Right ventricle myocardium inferior (tissue), 1 donor: ENCODE measurements at places on chromosomes 1 and 21. TPM values are rescaled to one million over a fixed set of nuclear protein-coding genes. Genes with fewer than 3 reads are reported as not detected.

Gene CYP4X1
- total RNA-seq = 1.5 TPM

Gene FCRL1
- not detected for total RNA-seq

Gene PKLR
- total RNA-seq = not detected

Gene SH3BP5L
- total RNA-seq = 22.2 TPM

Gene RPTN
- total RNA-seq = not detected

Gene SIPA1L2
- total RNA-seq = 120 TPM

Gene LCE6A
- total RNA-seq = not detected

Gene TNFRSF18
- total RNA-seq = not detected

DNA sequence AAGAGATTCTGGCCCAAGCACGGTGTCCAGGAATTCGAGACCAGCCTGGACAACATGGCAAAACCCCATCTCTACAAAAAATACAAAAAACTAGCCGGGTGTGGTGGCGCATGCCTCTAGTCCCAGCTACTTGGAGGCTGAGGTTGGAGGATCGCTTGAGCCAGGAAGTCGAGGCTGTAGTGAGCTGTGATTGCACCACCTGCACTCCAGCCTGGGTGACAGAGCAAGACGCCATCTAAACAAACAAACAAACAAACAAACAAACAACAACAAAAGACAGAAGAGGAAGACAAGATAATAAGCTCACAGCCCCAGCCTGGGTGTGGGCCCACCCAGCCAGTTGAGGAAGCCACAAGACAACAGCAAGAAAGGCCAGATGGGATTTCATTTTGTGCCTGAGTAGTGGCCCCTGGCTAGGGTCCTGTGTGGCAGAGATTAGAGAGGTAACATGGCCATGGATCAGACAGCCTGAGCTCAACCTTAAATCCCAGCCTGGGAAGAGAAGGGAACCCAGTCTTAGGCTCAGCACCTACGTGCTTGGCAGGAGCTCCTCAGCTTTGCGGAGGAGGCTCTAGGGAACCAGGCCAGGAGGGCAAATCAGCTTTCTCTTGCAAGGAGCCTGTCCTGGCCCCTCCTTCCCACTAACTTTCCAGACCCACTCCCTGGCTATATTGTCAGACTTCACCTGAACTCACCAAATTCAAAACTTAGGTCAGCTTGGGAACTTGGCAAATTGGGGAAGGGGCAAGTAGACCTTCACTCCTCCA lies 4.9 kb upstream of the BEST4 start:
- DNase-seq = no peak

DNA sequence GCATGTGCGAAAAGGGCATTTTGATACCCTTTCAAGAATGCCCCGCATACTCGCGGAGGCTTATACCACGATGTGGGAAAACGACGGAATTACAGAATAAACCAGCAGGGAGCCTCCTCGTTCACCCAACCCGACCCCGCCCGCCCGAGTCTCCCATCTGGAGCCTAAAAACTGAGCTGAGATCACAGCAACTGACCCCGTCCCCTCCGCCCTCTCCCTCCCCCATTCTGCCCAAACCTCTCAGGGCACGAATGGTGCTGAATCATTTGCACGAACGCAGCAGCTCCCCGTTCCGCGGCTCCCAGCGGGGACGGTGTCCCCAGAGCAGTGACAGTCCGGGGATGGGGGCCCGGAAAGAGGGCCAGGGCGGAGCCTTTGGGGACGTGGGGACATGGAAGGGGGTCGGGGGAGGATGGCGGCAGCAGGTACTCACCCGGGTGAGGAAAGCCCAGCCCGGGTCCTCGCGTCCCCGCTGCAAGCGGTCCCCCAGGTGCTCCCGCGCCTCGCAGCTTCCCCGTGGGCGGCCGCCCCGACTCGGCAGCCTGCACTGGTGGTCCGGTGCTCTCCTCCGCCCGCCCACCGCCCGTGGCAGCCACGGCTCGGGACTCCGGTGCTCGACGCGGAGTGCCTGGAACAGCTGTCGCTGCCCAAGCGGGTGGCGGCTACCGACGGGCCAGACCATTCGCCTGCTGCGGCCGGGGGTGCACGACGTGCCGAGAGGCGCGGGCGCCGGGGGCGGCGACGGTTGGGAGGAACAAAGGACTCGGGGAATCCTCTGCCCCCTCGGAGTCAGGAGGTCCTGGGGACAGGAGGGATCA lies at the start of gene TTLL7:
Gene TTLL7 (minus strand): TSS at position 635 of the 818 bp plus-strand sequence. CDS start 46,921 bp downstream, outside the sequence.
- DNase-seq = peak; percentile 87

DNA sequence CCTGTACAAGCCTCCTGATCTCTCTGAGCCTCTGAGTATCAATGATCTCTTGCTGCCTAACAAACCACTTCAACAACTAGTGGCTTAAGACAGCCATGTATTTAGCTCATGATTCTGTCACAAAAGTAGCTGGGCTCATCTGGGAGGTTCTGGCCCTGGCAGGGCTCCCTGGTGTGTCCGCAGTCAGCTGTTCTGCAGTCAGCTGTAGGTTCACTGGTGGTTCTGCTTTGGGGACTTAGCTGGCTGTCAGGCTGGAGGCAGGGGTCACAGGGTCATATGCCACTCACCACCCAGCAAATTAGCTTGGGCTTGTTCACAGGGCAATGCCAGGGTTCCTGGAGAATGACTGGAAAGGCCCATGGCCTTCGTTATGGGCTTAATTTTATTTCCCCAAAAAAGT lies 64.8 kb downstream of the DISP3 start:
- no peak for DNase-seq

DNA sequence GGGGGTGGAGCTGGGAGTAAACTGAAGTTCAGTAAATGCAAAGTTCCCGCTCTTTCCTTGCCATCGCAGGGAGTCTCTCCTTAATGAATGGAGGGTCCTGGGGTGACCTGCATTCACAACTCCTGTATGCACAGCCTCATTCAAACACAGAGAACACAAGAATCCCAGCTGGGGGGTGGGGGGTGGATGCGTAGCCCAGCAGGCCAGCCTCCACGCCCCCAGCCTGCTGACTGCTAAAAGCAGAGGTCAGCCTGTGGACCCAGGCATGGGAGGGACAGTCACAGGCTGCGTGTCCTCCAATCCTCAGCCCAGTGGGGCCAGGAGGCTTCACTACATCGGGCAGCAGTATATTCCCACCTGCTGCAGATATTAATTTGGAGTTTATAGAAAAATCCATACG lies 263.1 kb downstream of the GRIK3 start:
- no peak for DNase-seq

DNA sequence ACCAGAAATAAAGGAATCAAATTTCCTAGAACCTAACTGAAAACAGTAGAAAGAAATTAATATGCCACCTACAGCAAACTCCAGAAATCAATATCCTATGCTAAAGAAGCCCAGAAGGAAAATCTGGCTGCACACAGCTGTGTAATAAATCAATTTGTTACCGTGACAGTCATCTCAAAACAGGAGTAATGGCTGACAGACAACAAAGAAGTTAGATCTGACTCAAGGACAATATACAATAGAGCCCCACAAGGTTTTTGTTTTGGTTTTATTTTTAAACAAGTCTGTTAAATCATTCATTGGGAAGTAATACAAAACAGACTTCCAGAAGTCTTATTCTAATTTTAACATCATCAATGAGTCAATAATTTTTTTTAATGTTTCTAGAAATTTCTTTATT lies 168.4 kb downstream of the RERE start:
- no peak for DNase-seq

- no peak for DNase-seq
Observed at GRCh38 chr1:42963378-42964043, 4.8 kb upstream of the SLC2A1 start.

- DNase-seq = no peak
Observed at GRCh38 chr1:158150523-158150922, 30.2 kb upstream of the CD1D start.

GRCh38 chr1:224623310-224623714 lies 7.2 kb downstream of the CNIH3 start:
- no peak for DNase-seq

GRCh38 chr21:34609244-34609932 lies 5.5 kb downstream of the RCAN1 start:
- DNase-seq = no peak

GRCh38 chr1:153752571-153753195 lies 22.5 kb upstream of the SLC27A3 start:
- no peak for DNase-seq

DNA sequence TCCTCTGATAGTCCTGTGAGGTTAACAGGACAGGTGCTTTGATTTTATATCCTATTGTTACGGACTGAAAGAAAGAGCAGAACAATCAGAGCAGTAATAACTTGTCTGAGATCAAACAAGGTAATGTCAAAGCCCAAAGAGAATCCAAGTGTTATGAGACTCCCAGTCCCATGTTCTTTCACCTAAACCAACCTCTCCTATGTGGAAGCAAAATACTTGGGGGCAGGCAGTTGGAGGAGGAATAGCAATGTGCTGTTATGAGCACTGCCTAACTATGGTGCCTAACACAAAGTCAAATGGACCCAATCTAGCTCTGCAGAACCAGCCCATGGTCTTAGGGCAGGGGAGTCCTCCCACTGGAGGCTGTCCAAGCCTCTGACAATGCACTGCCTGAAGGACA lies 28.1 kb downstream of the ACBD3 start:
- DNase-seq = no peak

DNA sequence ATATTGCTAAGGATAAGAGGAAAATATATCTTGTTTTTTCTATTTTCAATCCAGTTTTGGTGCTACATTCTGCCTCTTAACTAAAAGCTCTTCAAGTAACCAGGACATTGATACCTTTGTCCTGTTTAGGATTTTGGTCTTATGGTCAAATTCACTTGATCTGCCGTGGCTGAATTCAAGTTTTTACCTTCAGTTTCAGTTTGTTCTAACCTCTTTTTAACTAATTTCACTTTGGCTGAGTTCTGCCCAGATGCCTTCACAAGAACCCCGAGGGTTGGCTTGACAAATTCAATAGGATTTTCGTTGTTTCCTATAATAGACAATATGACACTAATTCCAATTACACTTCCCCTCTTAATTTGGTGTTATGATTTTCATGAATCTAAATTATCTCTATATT lies 84.5 kb upstream of the C1orf21 start:
- DNase-seq = no peak

DNA sequence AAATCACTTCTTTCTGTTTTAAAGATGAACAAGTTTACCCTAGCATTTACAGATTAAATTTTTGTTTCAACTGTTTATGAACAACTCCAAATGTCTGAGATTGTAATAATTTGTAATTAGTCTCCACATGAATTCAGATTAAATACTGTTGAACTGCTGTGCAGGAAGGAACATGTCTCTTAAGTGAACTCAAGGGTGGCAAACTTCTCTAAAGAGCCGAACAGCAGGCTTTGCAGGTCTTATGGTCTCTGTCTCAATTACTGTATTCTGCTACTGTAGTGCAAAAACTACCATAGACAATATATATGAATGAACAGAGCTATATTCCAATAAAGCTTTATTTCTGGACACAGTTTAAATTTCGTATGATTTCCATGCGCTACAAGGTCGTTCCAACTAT lies 6.6 kb downstream of the RSBN1 start:
- no peak for DNase-seq

- DNase-seq = no peak
Observed at GRCh38 chr1:20834780-20835179, 47.7 kb upstream of the HP1BP3 start.

- DNase-seq = no peak
Observed at GRCh38 chr1:93440706-93441105, 7.2 kb upstream of the FNBP1L start.

DNA sequence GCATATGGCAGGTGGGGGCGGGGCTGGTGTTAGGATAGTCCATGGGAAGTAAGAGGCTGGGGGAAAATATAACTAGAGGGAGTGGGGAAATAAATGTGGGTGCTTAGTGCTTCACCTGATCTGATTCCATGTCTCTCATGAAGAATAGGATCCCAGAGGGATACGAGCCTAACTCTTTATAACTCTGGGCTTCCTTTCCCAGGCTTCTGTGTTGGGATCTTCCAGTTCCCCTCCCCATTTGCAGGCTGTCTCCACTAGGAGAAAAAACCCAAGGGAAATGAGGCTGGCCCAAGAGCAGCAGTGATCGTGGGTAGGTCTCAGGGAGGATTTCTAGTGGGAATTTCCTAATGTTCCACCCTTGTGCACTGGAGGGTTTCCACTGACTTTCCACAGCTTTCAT lies 1.6 kb downstream of the KCNJ9 start:
- DNase-seq = no peak

DNA sequence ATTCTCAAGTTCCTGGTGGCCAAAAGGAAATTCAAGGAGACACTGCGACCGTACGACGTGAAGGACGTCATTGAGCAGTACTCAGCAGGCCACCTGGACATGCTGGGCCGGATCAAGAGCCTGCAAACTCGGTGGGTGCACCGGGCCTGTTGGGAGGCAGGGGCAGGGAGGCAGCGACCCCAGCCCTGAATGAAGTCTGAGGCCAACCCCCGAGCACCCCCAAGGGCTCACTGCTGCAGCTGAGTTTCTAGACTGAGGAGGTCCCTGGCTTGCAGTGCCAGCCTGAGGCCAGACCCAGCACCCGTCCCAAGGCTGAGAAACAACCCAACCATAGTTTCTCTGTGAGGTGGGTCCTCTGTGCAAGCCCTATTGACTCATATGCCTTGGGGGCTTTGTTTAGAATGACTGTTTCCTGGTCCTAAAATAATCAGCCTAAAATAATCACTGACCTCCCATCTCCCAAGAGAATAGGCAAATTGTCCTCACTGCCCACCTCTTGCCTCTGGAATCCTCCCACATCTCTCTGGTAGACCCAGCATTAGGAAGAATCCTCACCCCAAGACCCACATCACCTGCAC lies 27.1 kb downstream of the CITED4 start:
- no peak for DNase-seq

DNA sequence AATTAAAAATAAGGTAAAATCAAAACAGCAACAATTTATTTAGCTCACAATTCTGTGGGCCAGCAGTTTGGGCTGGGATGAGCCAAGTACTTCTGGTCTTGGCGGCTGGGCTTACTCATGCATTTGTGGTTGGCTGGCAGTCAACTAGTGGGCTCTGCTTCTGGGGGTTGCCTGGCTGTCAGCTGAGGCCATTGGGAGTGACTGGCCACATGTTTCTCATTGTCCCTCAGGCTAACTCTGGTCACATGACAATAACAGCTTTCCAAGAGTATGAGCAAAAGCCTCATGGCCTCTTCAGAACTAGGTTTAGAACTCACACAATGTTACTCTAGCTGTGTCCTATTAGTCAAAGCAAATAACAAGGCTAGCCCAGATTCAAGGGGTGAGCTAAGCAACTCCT lies 15.6 kb upstream of the CHIA start:
- peak; percentile 75 for DNase-seq

DNA sequence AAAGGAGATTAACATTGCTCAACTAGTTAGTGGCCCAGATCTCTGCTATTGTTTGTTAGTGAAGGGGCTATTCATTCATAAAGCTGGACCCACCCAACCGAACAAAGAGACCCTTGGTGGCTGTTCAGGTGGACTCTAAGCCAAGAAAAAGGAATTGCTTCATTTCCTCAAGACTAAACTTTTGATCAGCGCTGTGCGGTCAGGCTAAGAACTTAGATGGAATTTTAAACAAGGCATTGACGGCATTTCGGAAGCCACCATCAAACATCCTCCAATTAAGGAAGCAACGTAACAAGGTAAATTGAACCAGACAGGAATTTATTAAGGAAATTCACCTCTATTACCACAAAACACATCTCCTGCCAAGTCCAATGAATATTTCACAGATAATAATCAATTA lies 19.9 kb upstream of the SHCBP1L start:
- no peak for DNase-seq
